Vagina (tissue), 2 donors: ENCODE measurements at places on chromosomes 13 and 19. TPM values are rescaled to one million over a fixed set of nuclear protein-coding genes. Genes with fewer than 3 reads are reported as not detected.

The WASF3 gene
- total RNA-seq: 20.4 TPM

The RFPL4A gene
- total RNA-seq: not detected

The FFAR1 gene
- not detected for total RNA-seq

The KL gene
- 1.7 TPM for total RNA-seq

DNA sequence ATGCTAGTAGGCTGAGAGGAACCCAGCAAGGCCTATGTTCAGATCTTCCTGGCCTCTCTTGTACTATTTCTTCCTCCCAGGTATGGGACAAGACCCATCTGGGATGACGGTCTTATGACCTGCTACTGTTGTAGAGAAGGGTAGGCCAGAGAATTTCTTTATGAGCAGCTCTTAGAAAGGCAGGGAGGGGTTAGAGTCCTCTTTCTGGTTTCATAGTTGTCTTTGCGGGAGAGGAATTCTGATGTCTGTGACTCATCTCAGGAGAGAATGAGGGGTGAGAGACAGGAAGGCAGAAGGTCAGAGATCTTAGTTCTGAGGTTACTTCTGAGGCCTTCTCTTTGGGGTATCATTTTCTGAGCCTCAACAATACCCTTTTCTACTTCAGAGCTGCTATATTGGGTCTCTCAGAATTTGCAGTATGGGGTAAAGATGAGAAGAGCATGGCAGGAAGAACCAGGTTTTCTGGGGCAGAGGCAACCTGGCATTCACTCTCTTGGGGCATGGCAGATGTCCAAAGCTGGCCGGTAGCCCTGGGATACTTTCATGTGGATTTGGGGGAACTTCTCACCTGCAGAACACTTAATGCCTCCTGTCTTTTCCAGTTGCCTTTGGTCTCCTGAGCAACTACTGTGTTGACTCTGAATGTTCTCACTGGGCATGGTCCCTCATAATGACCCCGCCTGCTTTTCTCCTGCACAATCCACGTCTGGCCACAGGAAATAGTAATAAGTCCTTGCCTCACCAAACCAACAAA is 154.4 kb downstream of the GGACT start:
- no peak for DNase-seq

- no peak for DNase-seq
Observed at GRCh38 chr19:11335449-11336146, 3.9 kb downstream of the RAB3D start.

DNA sequence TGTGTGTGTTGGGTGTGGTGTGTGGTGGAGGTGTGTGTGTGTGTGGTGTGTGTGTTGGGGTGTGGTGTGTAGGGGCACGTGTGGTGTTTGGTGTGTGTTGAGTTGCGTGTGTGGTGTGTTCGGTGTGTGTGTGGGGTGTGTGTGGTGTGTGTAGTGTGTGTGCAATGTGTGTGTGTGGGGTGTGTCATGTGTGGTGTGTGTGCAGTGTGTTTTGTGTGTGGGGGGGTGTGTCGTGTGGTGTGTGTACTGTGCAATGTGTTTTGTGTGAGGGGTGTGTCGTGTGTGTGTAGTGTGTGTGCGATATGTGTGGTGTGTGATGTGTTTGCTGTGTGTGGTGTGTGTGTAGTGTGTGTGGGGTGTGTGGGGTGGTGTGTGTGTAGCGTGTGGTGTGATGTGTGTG is 6.0 kb upstream of the KPTN start:
- no peak for DNase-seq

DNA sequence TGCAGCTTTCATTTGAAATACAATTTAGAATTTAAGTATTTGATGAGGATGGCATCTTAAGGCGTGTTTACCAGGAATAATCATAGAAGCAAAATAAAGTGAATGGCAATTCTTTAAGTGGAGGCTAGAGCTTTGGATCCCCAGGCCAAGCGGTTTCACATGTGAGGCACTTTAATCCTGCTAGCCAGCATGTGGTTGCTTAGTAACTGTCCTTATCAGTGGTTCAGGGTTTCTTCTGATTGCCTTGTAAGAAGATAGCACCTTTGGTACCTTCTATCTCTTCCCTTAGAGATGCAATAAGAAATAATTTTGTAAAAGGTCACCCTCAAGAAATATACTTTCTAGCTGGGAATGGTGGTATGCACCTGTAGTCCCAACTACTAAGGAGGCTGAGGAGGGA is 38.9 kb upstream of the SERP2 start:
- DNase-seq: no peak

DNA sequence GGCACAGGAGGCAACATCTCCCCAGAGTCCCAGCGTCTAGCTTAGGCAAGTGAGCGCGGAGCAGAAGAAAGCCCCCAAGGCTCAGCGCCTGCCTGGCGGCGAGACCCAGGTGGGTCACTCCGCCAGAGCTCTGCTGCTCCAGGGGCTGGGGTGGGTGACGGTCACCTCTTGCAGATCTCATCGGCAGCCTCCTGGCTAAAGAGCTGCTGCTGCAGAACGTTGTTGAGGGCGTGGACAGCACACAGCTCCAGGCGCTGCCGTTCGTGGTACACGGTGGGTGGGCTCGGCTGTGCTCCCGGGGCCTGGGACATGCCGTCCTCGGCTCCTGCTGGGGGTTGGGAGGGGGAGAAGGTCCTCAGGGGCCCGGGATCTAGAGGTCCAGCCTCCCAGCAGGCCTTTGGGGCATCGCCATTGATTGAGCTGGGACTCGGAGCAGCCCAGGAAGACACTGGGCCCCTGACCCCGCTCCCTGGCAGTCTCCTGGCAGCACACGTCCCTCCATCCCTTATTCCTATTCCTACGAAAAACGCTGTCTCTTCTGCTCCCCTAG is 795 bp downstream of the JOSD2 start:
- DNase-seq: no peak

DNA sequence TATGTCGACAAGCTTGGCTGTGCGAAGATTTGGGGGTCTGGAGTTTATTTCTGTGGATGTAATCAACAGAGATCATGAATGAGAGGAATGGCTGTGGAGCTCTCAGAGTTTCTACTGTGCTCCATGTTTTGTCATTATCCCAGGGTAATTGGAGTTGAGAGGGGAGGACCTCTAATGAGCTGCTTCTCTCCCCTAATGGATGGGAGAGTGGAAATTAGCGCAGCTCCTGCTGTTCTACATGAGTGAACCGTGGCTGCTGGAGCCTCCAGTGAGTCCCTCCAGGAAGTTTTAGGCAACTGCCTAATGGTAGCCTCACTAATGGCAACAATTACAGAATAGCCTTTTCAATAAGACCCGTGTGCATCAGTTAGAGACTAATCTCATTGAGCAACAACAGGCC is 31.3 kb upstream of the FGF9 start:
- no peak for DNase-seq

DNA sequence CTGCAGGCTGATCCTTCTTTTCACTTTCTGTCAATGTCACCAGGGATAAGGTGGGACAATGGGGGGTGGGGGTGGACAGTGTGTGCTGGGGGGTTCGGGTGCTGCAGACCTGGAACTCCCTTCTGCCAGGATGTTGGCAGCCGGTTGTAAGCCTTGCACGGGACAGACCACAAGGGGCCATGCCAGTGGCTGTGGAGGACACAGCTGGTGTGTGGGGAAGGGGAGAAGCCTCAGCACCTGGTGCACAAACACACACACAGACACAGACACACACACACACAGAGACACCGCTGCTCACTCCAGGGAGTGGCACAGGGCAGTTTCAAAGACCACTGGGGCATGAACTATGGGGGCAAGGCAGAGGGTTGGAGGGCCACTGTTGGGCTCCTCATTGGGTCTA is 3.6 kb downstream of the F2RL3 start:
- DNase-seq: no peak

DNA sequence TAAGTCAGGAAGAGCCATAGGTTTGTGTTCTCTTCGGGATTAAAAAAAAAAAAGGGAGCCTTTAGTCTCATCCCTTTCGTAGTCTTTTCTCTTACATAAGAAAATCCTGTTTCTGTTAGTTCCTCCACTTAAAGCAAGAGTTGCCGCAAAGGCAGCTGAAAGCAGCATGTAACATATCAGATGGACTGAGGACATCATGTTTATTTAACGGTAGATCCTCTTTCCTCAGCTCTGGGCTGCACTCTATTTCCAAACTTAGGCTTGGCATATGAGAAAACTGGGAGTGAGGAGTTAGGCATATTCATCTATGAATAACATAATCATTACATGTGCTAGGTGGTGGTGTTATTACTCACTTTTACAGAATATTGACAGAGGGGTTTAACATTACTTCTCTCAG is 391.2 kb downstream of the KLF12 start:
- DNase-seq: no peak

- DNase-seq: no peak
Observed at GRCh38 chr13:111537843-111538499, 217.5 kb downstream of the TEX29 start.

DNA sequence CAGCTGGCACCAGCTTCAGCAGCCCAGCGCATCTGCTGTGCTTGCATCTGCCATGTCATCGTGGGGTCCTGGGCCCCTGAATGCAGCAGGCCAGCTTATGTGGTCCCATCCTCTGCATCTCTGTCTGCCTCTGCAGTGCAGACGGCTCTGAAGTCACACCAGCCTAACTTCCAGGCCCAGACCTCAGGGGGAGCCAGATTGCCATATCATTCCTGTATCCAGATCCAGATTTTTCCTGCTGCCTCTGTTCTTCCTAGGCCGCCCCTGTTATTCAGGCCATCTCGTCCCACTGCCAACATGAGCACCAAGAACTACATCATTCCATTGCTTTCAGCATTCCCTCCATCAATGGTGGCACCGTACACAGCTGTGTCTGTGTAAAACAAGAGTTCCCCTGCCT is 571.6 kb downstream of the UQCRFS1 start:
- no peak for DNase-seq
